ENCODE measurements at places on chromosomes 4 and X.

GRCh38 chr4:118352843-118353533 lies at the start of gene PRSS12:
Gene PRSS12 (minus strand): TSS chr4:118353003. CDS start chr4:118352720, 283 bp downstream.
- no peak for DNase-seq

- peak; percentile 65 for DNase-seq
These were observed 7.2 kb downstream of the IL15 start for GRCh38 chr4:141643557-141643956.

DNA sequence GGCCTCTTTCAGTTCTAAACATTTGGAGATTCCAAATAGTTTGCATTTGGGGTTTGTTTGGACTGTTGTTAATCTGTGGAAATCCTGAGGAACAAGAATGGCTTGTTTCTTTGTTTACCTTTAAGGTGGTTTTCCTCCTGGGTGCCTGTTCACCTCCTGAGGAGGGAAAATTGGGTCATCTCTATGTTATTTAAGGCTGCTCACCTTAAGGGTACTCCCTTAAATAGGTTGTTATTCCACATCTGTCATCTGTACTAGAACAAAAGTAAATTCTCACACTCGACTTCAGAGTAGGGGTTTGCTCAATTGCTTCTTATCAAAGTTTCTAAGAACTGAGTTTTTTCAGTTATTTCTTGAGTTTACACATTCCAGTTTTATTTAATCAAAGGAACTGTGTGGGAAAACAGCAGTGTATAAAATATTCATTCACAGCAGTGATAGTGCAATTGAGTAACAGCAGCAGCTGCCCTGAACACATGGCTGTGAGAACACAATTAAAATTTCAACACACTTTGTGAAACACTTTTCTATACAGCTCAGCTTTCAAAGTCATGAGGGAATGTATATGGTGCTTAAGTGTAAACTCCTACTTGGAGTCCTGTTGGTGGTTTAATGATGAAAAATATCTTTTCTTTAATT lies 238.5 kb upstream of the PGRMC2 start:
- DNase-seq: no peak

- no peak for DNase-seq
These were observed 655.0 kb downstream of the RPA4 start for GRCh38 chrX:97538745-97539144.

DNA sequence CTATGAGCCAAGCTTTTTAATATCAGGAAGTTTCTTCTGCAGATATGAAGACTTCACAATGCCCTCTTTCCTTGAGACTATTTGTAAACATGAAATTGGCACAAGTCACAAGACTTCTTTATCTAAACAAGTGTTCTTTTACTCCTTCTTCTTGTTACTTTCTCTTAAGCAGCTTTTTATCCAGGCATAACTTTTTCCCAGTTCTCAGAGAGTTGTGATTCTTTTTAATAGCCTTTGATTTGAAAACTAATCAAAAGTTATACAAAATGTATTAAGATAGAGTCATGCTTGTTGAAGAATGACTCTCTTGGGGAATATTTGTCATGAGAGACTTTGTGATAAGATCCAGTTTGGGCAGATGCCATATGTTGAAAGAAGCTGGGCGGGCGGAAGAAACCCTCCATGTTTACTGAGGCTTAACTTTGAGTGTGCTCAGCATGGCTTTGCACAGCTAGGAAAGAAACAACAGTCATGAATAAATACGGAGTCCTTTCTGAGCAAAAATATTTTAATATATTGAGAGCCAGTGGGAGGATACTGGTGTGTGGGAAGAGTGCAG lies 39.3 kb downstream of the SYTL5 start:
- no peak for DNase-seq

- DNase-seq: peak; percentile 83
These were observed 841 bp downstream of the ACOT9 start for GRCh38 chrX:23742174-23742696.

- DNase-seq: no peak
These were observed 2.0 kb downstream of the PCDH19 start for GRCh38 chrX:100407784-100408712.

DNA sequence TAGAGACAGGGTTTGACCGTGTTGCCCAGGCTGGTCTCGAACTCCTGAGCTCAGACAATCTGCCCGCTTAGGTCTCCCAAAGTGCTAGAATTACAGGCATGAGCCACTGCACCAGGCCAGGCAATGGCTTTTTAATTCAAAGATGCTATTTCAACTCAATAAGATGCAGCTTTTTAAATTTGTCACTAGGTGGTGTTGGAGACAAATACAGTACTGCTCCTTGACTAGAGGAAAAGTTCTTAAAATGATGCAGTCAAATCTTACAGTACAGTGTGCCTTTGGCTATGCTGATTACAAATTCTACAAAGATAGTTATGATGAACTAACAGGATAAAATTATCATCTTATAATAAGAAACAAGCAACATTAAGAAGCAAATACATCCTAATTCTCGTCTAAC lies 441.1 kb downstream of the KCNIP4 start:
- no peak for DNase-seq
